ENCODE measurements at places on chromosomes 3 and 15.

- peak; percentile 10 for DNase-seq
Measured at GRCh38 chr3:129441215-129441614, 1.2 kb downstream of the IFT122 start.

- DNase-seq, result no peak
Measured at GRCh38 chr3:104781112-104781511, 585.6 kb upstream of the ALCAM start.

- no peak for DNase-seq
Measured at GRCh38 chr15:68969298-68969697, 39.0 kb downstream of the SPESP1 start.

- DNase-seq, result no peak
Measured at GRCh38 chr3:141212101-141212500, 19.5 kb upstream of the PXYLP1 start.

DNA sequence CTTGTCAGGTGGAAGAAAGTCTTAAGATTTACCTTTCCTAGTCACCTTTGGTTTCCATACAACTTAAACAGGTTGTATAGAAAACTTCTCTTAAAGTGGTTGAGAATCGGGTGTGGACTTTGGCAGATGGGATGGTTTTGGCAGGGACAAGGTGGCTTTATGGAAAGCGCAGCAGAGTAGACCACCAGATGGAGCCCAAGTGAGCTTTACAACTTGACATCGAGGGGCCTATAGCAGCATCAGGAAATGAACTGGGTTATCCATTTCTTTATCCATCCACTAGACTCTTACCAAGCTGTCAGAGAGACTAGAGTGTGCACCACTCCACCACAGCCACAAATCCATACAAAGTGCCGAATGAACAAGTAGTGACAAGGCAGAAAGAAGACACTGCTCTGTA, 85.3 kb upstream of the MBNL1 start:
- peak; percentile 56 for DNase-seq
